ENCODE measurements at places on chromosomes 7 and 10.

DNA sequence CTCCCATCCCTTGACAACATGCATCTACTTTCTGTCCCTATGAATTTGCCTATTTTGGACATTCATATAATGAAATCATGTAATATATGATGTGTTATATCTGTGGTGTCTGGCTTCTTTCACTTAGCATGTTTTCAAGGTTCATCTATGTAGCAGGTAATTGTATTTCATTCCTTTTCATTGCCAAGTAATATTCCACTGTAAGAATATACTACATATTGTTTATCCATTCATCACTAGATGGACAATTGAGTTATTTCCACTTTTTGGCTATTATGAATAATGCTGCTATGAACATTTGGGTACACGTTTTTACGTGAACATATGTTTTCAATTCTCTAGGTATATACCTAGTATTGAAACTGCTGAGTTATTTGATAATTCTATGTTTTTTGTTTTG lies 238.2 kb downstream of the PTEN start:
- no peak for DNase-seq

GRCh38 chr7:51113962-51114361 lies 202.6 kb downstream of the COBL start:
- DNase-seq: no peak

GRCh38 chr10:36675458-36675880 lies 449.9 kb upstream of the ANKRD30A start:
- no peak for DNase-seq

DNA sequence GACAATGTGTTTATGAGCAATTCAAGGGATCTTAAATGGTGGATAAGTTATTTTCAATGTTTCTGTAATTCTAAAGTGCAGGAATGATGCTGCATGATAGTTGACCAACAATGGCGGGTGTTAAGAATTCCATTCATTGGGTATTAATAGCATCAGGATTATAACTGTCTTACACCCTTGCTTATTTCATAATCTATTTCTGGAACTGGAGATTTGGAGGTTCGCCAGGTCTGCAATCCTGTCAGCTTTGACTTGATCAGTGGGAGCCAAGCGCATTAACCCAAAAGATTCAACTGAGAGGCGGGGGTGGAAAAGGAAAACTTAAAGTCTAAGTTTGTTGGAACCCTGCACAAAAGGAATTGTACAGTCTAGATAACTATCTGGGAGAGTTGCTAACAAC lies 114.9 kb upstream of the ZEB1 start:
- DNase-seq: no peak

GRCh38 chr10:76554478-76554877 lies 1083.1 kb downstream of the KCNMA1 start:
- DNase-seq: no peak

DNA sequence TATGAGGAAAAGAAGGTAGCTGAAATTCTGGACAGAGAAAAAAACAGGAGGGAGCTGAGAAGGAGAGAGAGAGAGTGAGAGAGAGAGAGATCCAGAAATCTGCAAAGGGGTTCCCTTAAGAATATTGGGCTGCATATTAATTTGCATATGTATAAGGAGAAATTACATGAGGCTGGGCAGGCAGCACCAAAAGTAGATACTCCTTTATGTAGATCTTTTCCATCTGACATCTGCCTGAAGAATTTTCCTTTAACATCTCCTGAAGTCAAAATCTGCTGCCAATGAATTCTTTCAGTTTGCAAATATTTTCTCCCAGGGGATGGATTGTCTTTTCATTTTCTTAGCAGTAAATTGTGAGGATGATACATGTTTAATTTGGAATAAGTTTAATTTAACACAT lies 1365.3 kb downstream of the GATA3 start:
- DNase-seq: no peak

- DNase-seq: no peak
Observed at GRCh38 chr7:69770613-69771012, 172.3 kb downstream of the AUTS2 start.

- DNase-seq: no peak
Observed at GRCh38 chr7:87212498-87212897, 7.0 kb downstream of the TMEM243 start.

Data from activated CD8-positive, alpha-beta memory T cell treated with anti-CD3 and anti-CD28 coated beads, Interleukin-2, amount 50 U/mL, for 4 hours (primary cell).